ENCODE measurements at places on chromosomes 5 and 9.

DNA sequence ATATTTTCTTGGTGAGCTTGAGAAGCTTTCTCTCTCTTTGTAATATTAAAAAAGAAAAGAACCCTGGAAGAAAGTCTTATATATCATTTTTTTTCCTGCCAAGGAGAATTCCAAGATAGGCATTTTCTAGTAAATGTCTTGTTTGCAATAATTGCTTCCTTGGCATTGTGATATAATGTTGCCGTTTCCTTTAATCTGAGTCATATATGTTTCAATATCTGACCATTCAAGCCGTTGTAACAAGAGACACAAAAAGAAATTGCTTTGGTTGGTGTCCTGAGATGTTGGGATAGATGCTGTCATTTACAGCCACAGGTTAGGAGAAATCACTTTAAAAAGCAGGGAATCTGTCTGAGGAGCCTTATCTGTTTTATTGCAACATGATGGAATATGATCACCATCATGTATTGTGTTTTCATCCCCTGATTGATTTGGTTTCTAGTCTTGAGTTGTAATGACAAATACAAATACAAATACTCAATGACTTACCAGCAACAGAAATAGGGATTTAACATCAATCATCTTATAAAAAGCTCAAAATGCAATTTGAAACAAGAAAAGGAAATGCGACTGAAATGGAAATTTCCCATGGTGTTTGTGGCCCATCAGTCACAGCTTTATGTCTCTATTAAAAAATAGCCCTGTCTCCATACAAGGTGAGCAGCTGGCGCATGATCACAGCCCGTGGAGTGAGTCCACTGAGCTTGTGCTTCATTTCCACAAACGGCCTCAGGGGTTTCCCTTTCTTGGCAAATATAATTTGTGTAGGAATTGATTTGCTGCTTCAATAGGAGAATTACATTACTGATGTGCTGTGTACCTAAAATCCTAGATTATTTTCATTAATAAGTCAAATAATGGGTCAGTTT is 250.1 kb upstream of the TRPC7 start:
- DNase-seq, result no peak

- no peak for DNase-seq
Measured at GRCh38 chr9:19409401-19410194, 789 bp downstream of the ACER2 start.

GRCh38 chr5:104955479-104955878 is 1392.9 kb upstream of the NUDT12 start:
- no peak for DNase-seq

GRCh38 chr5:160398806-160399205 is 1.0 kb downstream of the FAM200C start:
- DNase-seq, result no peak

- DNase-seq, result no peak
Measured at GRCh38 chr5:66896171-66896570, 300.0 kb downstream of the MAST4 start.

DNA sequence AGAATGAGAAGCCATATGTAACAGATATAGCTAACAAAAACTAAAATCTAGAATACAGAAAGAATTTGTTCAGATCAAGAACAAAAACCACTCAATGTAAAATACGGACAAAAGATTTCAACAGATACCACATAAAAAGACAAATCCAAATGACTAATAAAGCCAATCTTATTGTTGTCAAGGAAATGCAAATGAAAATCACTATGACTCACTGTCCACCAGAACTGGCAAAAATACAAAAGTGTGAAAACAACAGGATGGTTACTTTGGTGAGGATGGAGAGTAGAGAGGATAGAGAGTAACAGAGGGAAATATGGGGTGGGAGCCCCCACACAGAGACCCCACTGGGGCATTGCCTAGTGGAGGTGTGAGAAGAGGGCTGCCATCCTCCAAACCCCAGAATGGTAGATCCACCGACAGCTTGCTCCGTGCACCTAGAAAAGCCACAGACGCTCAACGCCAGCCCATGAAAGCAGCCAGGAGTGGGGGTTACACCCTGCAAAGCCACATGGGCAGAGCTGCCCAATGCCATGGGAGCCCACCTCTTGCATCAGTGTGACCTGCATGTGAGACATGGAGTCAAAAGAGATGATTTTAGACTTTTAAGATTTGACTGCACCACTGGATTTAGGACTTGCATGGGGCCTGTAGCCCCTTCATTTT is 15.2 kb upstream of the RHOBTB3 start:
- no peak for DNase-seq

GRCh38 chr9:129693741-129694140 is 28.3 kb downstream of the PRRX2 start:
- no peak for DNase-seq

DNA sequence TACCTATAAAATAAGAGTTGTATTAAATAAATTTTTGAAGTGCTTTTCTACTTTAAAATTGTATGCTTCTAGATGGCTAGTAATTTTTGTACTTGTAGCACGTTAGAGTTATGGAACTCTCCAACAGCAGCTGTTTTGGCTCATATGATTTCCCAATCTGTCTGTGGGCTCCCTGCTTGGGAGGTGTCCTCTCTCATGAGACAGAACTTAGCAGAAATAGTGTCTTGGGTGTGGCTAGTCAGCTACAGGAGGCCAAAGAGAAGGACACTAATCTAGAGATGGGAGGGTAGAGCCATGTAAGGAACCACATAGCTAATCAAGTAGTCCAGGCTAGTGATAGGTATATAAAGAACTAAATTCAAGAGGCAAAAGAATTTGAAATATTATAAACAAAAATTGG is 78.4 kb upstream of the DAB2 start:
- DNase-seq, result no peak

DNA sequence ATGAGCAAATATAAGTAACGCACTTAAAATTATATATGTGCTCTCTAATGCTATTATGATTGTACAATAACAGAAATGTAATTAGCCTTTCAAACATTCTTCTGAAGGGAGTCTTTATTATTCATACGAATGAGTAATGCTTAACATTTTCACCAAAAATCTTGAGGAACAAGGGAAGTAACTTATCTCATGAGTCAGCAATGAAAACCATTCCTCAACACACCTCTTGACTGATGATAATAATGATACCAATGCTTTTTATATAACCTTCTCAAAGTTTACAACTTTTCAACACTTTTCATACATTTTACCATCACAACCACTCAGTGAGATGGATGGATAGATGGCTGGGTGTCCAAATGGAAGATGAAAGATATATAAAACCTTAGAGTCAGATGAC is 369.3 kb downstream of the BNC2 start:
- DNase-seq, result no peak

DNA sequence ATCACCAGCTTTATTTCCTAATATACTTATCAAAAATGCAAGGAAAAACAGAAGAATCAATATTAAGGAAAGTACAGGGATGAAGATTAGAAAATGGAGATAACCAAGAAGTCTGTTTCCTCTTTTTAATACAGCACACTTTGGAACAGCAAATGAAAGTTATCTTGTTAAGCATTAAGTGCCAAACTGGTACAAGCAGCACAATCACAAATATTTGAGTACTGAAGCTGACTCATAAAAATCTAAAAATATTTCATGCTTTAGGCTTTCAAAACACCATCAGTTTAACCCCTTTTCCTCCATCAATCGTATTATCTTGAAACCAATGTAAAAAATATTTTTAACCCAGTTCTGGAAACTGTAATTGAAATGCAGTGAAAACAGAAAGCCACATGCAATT is 2.7 kb downstream of the FBXW11 start:
- no peak for DNase-seq

- DNase-seq, result no peak
Measured at GRCh38 chr5:126070481-126070880, 352.7 kb upstream of the GRAMD2B start.

DNA sequence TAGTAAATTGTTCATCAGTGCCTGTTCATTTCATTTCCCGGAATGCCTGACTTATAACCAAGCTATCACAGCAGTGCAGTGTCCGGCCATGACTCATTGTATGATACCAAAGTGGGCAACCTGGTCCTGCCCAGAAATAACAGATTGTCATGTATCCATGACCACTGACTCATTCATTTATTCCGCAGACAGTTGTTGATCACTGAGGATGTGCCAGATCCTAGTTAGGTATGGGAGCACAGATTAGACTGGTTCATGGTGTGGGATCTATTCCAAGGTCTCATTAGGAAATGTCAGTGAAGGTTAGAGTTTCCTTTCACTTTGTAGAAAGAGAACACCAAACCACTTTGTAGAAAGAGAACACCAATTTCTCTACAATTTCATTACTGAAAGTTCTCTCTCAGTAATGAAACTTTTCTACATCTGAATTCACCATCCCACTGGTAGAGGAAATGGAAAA is 8.7 kb downstream of the NREP start:
- no peak for DNase-seq

DNA sequence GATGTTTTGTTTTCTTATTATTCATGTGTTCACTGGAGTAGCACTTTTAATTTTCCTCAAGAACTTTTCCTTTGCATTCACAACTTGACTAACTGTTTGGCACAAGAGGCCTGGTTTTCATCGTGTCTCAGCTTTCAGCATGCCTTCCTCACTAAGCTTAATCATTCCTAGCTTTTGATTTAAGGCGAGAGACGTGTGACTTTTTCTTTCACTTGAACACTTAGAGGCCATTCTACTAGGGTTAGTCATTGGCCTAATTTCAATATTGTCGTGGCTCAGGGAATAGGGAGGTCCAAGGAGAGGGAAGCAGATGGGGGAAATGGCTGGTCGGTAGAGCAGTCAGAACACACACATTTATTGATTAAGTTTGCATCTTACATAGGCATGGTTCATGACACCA is 94.0 kb downstream of the ZNF462 start:
- no peak for DNase-seq

- peak; percentile 81 for DNase-seq
Measured at GRCh38 chr9:32251539-32251938, 132.9 kb upstream of the ACO1 start.

DNA sequence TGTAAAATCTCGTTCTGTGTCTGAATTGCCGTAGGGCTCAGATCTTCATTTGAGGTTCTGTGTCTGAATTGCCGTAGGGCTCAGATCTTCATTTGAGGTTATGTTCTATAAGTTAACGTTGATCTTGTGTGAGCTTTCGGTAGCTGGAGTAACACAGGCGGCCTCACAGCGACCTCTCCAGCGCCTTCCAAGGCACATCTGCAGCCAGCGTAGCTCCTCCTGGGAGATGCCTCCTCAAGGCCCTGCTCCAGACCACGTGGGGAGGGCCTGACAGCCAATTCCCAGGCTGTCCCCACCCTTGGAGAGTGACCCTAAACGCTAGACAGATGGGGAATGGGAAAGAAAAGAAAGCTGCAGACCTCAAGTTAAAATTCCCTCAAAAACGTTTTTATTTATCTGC is 8.7 kb upstream of the AHRR start:
- DNase-seq, result no peak

DNA sequence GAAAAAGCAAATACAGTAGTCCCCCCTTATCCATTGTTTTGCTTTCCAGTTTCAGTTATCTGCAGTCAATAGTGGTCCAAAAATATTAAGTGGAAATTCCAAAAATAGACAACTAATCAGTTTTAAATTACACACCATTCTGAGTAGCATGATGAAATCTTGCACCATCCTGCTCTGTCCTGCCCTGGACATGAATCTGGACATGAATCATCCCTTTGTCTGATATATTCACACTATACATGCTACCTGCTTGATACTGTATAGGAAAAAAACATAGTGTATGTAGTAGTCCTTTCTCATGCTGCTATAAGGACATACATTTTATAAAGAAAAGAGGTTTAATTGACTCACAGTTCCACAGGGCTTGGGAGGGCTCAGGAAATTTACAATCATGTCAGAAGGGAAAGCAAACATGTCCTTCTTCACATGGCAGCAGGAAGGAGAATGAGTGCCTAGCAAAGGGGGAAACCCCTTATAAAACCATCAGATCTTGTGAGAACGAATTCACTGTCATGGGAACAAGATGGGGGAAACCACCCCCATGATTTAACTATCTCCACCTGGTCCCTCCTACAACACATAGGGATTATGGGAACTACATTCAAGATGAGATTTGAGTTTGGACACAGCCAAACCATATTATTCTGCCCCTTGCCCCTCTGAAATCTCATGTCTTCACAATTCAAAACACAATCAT is 153.9 kb downstream of the ARRDC3 start:
- no peak for DNase-seq

DNA sequence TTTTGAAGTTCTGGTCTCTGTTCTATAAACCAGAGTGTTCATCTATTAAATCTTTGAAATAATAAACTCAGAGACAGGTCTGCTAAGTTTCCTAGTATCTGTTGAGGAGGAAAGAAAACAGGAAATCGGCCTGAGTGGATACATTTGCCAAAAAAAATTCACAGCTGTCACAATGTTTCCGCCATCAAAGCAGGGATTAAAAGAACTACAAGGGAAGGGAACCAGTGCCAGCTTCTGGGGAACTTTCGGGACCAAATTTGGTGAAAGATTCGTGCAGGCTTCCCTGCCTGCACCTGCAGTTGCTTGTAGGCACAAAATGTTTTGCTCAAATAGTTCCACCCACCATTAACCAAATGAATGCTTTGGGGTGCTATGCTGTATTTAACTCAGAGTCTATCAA is 267.5 kb downstream of the MSX2 start:
- DNase-seq, result no peak

DNA sequence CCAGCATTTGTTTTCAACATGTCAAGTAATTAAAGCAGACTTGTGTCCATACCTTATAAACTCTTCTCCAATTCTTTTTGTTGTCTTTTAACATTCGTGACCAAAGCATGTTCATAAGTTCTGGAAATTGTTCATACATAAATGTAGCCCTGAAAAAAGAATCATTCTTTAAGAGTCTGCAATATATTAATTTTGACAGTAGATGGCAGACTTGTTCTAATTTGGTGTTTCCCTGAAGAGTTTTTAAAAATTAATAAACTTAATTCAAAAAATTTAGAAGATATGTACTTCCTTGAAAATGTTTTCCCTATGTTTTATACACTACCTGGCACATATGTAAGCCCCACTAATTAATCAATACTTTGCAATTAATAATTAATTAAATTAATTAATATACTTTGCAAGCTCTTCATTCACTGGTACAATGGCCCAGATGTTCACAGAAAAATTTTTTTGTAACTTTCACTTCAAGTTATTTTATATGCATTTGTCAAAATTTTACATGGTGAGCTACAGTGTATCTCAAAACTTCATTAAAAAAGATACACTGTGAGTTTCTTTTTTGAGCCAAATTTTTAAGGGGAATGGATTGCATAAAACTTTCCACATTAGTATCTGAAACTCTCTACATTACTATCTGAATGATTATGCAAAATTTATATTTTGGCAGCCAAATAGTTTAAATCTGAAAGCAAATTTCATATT is 42.1 kb downstream of the CLINT1 start:
- DNase-seq, result no peak

Measured in NCI-H2029 (cell line).